ENCODE measurements at places on chromosomes 7 and 10. TPM values are rescaled to one million over a fixed set of nuclear protein-coding genes. Genes with fewer than 3 reads are reported as not detected.

The GSTO2 gene
- total RNA-seq, result 9.6 TPM

The PLXDC2 gene
- 8.2 TPM for total RNA-seq

The PTPRZ1 gene
- total RNA-seq, result 1.6 TPM

The TMEM213 gene
- total RNA-seq, result not detected

- no peaks in the 10 kb centered on the region for H3K27me3 ChIP-seq
- no peak for DNase-seq
- no peaks in the 10 kb centered on the region for H3K4me1 ChIP-seq
- no peaks in the 10 kb centered on the region for H3K36me3 ChIP-seq
- no peak overlapping the region for H3K27ac ChIP-seq
- H3K4me3 ChIP-seq, result no peak overlapping the region
Observed at GRCh38 chr7:118152654-118153053, 31.3 kb upstream of the LSM8 start.

GRCh38 chr10:79298403-79299244, 48.6 kb upstream of the PPIF start:
- H3K36me3 ChIP-seq, result peaks cover 8% of the 10 kb centered on the region
- H3K27me3 ChIP-seq, result no peaks in the 10 kb centered on the region
- DNase-seq, result no peak
- H3K27ac ChIP-seq, result no peak overlapping the region

GRCh38 chr10:1202343-1202742, 146.2 kb downstream of the WDR37 start:
- no peak overlapping the region for H3K27ac ChIP-seq
- H3K4me3 ChIP-seq, result no peak overlapping the region
- no peaks in the 10 kb centered on the region for H3K36me3 ChIP-seq

- peak; percentile 4 for DNase-seq
- H3K4me1 ChIP-seq, result no peaks in the 10 kb centered on the region
- no peaks in the 10 kb centered on the region for H3K27me3 ChIP-seq
- no peak overlapping the region for H3K4me3 ChIP-seq
Observed at GRCh38 chr10:43236176-43236850, 30.6 kb downstream of the RASGEF1A start.

DNA sequence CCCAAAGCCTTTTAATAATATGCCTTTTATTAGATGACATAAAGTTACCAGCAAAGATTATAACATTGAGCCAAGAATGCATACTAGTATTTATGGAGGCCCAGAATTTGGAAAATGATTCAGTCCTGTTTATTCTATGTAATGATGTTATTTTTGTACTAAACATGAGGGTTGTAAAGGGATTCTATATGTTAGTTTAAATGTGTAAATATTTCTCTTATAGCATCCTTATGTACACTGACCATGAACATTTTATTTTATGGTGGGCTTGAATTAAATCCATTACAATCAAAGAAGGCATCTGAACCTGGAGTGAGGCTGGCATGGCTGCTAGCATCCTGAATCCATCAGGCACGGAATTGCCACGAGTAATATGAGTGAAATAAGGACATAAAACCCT, 80.2 kb downstream of the RAB18 start:
- H3K36me3 ChIP-seq, result no peaks in the 10 kb centered on the region
- H3K4me3 ChIP-seq, result no peak overlapping the region
- H3K27ac ChIP-seq, result no peak overlapping the region

- no peaks in the 10 kb centered on the region for H3K27me3 ChIP-seq
- no peak for DNase-seq
- H3K4me1 ChIP-seq, result no peaks in the 10 kb centered on the region
- no peaks in the 10 kb centered on the region for H3K36me3 ChIP-seq
- no peak overlapping the region for H3K4me3 ChIP-seq
Observed at GRCh38 chr7:2271273-2272026, 29.4 kb downstream of the NUDT1 start.

GRCh38 chr7:45663167-45663921, 89.2 kb downstream of the ADCY1 start:
- H3K27ac ChIP-seq, result no peak overlapping the region
- H3K4me3 ChIP-seq, result no peak overlapping the region
- no peaks in the 10 kb centered on the region for H3K4me1 ChIP-seq
- H3K36me3 ChIP-seq, result no peaks in the 10 kb centered on the region

GRCh38 chr7:2662273-2663120, 25.5 kb upstream of the AMZ1 start:
- H3K27ac ChIP-seq, result no peak overlapping the region
- H3K36me3 ChIP-seq, result no peaks in the 10 kb centered on the region
- H3K4me1 ChIP-seq, result no peaks in the 10 kb centered on the region
- no peak overlapping the region for H3K4me3 ChIP-seq

- H3K27ac ChIP-seq, result no peak overlapping the region
- no peak for DNase-seq
- peaks cover 26% of the 10 kb centered on the region for H3K4me1 ChIP-seq
- no peaks in the 10 kb centered on the region for H3K36me3 ChIP-seq
Observed at GRCh38 chr7:151628846-151629604, 109.3 kb upstream of the RHEB start.

DNA sequence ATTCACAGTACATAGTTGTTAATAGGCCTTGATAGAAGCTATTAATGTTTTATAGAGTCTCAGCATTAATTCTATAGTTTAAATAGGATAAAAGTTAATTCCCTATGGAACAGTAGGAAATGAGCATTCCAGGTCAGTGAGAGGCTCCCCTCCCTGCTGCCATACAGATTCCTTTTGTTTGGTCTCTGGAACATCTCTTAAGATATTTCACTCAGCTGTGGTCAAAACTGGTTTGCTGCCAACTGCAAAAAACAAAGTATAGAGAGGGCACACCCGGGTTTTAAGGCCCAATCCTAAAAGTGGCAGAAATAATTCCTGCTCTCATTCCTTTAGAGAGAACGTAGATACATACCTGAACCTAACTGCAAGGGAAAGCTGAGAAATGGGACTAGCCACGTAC, 51.3 kb downstream of the MDFIC start:
- DNase-seq, result no peak
- no peaks in the 10 kb centered on the region for H3K27me3 ChIP-seq
- H3K36me3 ChIP-seq, result no peaks in the 10 kb centered on the region
- H3K4me1 ChIP-seq, result no peaks in the 10 kb centered on the region
- H3K27ac ChIP-seq, result no peak overlapping the region
- no peak overlapping the region for H3K4me3 ChIP-seq

- DNase-seq, result no peak
- H3K4me1 ChIP-seq, result no peaks in the 10 kb centered on the region
- H3K4me3 ChIP-seq, result no peak overlapping the region
- no peaks in the 10 kb centered on the region for H3K27me3 ChIP-seq
Observed at GRCh38 chr10:122286867-122287266, 15.8 kb downstream of the BTBD16 start.

DNA sequence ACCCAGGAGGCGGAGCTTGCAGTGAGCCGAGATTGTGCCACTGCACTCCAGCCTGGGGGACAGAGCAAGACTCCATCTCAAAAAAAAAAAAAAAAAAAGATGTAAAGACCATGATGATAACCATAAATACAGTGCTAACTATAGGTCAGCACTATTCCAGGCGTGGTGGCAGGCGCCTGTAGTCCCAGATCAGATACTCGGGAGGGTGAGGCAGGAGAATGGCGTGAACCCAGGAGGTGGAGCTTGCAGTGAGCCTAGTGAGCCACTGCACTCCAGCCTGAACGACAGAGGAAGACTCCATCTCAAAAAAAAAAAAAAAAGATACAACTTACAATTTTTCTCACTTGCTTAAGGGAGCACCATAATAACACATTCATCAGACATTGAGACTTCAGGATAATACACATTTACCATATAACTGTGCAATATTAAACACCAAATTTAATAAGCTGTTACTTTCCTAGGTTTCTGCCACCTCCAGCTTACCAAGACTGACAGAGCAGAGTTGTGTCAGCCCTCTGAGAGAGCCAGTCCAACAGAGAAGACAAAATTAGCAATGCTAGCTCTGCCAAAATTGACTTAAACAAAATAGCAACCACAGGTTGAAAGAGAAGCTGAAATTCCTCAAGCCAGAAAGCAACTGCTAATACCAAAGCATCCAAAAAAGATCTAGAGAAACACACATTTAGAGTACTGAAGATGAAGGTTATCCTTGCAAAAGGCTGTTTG, 8.2 kb downstream of the DNA2 start:
- no peaks in the 10 kb centered on the region for H3K36me3 ChIP-seq
- no peak for DNase-seq
- no peak overlapping the region for H3K4me3 ChIP-seq
- no peak overlapping the region for H3K27ac ChIP-seq
- no peaks in the 10 kb centered on the region for H3K4me1 ChIP-seq
- no peaks in the 10 kb centered on the region for H3K27me3 ChIP-seq

DNA sequence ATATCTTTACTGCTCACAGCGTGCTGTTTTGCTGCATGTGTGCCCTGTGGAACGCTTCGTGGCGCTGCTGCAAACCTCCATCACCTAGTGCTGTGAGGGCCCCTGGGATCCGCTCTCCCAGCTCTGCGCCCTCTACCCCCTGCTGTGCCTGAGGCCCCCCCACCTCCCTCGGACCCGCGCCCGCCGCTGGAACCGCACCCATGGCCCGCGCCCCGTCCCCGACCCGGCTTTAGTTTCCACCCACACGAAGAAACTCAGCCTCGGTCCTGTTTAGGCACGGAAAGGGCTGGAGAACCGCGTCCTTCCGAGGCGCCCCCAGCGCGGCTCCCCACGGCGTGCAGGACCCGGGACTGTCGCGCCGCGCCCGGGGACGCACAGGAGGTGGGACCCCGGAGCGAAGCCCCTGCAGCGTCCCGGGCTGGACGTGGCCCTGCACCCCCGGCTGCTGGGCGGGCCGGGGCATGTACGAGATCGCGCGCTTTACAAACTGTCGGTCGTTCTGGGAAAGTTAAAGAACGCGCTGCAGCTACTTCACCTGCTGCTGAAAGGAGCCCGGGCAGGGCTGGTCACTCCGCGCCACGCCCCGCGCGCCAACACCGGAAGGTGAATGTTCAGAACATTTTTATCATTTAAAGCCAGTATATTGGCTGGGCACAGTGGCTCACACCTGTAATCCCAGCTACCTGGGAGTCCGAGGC, 54.3 kb downstream of the BMS1 start:
- peaks cover 6% of the 10 kb centered on the region for H3K4me1 ChIP-seq
- H3K36me3 ChIP-seq, result peaks cover 3% of the 10 kb centered on the region
- H3K27me3 ChIP-seq, result no peaks in the 10 kb centered on the region
- H3K4me3 ChIP-seq, result no peak overlapping the region

DNA sequence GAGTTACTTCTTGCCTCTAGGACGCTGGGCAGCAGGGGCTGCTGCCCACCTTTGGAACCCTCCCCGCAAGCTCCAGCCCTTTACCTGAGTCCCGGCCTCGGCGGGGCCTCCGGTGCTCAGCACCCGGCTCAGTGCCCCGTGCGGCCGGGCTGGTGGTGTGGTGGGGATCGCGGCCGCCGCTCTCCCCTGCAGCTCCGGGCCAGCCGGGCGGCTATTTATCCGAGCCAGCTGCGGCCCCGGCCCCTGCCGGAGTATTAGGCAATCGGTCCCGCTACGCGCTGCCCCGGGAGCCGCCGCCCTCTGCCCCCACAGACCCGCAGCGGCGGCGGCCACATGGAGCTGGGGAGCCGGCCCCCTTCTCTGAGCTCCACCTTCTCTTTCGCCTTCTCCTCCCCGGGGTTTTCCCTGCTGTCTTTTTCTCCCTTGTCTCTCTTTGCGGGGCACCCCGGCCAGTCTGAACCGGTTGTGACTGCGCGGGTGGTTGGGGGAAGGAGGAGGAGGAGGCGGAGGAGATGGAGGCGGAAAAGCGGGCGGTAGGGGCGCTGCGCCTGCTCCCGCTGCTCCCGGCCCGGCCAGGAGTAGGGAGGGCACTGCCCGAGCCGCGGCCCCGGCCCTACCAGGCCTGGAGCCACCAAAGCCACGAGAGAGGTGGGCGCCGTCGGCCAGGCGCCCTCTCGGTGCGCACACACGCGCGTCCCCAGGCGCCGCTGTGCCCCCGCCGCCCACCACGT, at the start of gene SLC16A9:
Gene SLC16A9, minus strand, starts transcription at position 456 of the 731 bp plus-strand sequence. CDS start 25,559 bp downstream, outside the sequence.
- DNase-seq, result peak; percentile 69
- peak within 1 kb of the TSS; percentile 20 for H3K4me3 ChIP-seq
- H3K4me1 ChIP-seq, result peaks cover 13% of the 10 kb centered on the region
- no peaks in the 10 kb centered on the region for H3K27me3 ChIP-seq
- no peaks in the 10 kb centered on the region for H3K36me3 ChIP-seq

- DNase-seq, result peak; percentile 83
- H3K36me3 ChIP-seq, result no peaks in the 10 kb centered on the region
- H3K27ac ChIP-seq, result peak overlapping the region; percentile 97
- peaks cover 73% of the 10 kb centered on the region for H3K4me1 ChIP-seq
- no peak overlapping the region for H3K4me3 ChIP-seq
Observed at GRCh38 chr7:1533547-1534329, 3.2 kb downstream of the MAFK start.

GRCh38 chr7:120272701-120273475, at the start of gene KCND2:
Gene KCND2, plus strand, starts transcription at chr7:120273175.
- no peak for DNase-seq
- H3K4me1 ChIP-seq, result peaks cover 5% of the 10 kb centered on the region
- H3K27ac ChIP-seq, result no peak within 1 kb of the TSS
- no peaks in the 10 kb centered on the region for H3K27me3 ChIP-seq

- no peaks in the 10 kb centered on the region for H3K36me3 ChIP-seq
- H3K27me3 ChIP-seq, result no peaks in the 10 kb centered on the region
- peak; percentile 43 for DNase-seq
- H3K4me3 ChIP-seq, result no peak overlapping the region
- peaks cover 15% of the 10 kb centered on the region for H3K4me1 ChIP-seq
Observed at GRCh38 chr10:97065128-97065527, 120.6 kb downstream of the SLIT1 start.

GRCh38 chr10:124288486-124288885, 130.2 kb downstream of the OAT start:
- no peaks in the 10 kb centered on the region for H3K4me1 ChIP-seq
- no peak overlapping the region for H3K4me3 ChIP-seq
- no peak for DNase-seq
- H3K36me3 ChIP-seq, result no peaks in the 10 kb centered on the region

GRCh38 chr7:42978496-42978895, 46.3 kb downstream of the MRPL32 start:
- DNase-seq, result no peak
- no peak overlapping the region for H3K27ac ChIP-seq
- no peaks in the 10 kb centered on the region for H3K36me3 ChIP-seq
- H3K4me3 ChIP-seq, result no peak overlapping the region
- no peaks in the 10 kb centered on the region for H3K27me3 ChIP-seq
- no peaks in the 10 kb centered on the region for H3K4me1 ChIP-seq

GRCh38 chr7:22945584-22945983, 68.3 kb downstream of the HYCC1 start:
- no peaks in the 10 kb centered on the region for H3K36me3 ChIP-seq
- no peak overlapping the region for H3K27ac ChIP-seq
- H3K4me1 ChIP-seq, result peaks cover 9% of the 10 kb centered on the region
- no peak for DNase-seq

DNA sequence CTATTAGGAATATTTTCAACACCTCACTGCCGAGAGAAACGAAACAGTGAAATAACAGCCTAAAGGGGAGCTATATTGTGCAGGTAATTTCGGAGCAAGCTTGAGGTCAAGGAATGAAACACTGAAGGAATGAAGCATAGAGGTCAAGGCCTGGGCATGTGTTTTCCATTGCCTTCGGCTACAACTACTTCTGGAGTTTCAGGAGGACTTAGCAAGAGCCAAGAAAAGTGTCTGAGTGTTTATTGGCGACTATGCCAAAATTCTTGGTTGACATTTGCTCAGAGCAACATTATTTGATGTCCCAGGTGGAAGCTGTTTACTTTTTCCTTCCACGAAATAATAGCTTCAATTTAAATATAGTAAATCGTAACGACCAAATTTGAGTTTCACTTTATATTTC, 89.6 kb upstream of the IFRD1 start:
- no peaks in the 10 kb centered on the region for H3K36me3 ChIP-seq
- H3K4me1 ChIP-seq, result no peaks in the 10 kb centered on the region
- H3K4me3 ChIP-seq, result no peak overlapping the region
- no peak for DNase-seq

All from body of pancreas (tissue), 4 donors.